Stimulated activated CD8-positive, alpha-beta memory T cell treated with anti-CD3 and anti-CD28 coated beads, Interleukin-4, amount 100 ng/mL, for 24 hours (primary cell): ENCODE measurements at places on chromosomes 1 and 21.
A peak's percentile ranks its signal among the peaks of the same experiment; 100 is the strongest.

DNA sequence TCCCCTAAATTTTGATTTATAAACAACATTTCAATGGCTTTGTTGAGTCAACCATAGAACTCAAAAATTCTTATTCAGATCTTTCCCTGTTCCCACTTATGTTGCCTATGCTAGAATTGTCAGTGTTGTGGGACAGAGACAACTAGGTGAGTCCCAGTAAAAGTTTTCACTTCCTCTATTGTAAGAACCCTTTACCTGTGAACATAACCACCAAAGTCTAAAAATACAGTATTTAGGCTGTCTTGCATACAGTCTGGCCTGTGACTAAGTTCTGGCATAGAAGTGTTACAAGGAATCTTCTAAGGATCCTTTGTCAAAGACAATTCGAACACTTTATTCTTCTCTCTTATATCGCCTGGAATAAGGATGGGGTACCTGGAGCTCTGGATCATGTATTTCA is 1047.9 kb upstream of the NCAM2 start:
- no peak for DNase-seq

DNA sequence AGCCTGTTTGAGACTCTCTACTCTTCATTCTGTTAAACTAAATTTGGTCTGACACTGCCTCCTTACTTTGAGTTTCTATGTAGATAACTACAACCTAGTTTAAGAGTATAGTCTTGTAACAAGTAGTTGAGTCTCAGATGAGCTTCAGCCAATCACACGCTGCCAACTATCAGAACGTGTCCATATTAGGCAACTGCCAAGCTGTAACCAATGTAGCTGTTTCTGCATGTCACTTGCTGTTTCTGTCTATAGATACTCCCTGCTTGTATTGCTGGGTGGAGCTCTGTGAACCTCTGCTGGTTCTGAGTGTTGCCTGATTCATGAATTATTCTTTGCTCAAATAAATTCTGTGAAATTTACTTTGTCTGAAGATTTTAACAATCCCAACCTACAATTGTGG is 452.6 kb upstream of the NR5A2 start:
- DNase-seq, result no peak

DNA sequence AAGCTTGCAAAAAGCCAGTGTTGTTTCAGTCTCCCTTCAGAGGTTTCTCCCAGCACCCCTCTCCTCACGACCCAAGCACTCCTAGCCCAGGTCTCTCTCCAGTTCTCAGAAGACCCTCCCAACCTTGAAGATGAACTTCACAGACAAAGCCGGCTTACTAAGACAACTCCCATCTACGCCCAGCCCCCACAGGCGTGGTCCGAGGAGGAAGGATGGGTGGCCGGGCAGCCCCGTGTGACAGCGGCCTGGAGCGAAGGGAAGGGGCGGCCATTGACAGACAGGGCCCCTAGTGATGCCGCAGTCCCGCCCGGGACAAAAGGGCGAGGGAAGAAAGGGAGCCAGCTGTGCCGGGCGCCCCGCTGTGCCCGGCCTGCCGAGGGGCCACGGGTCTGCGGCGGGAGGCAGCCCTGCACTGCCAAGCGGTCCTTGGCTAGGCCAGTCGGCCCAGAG is 6.9 kb downstream of the PAX7 start:
- DNase-seq, result no peak

- no peak for DNase-seq
Measured at GRCh38 chr1:207941665-207942064, 30.7 kb upstream of the CD34 start.

DNA sequence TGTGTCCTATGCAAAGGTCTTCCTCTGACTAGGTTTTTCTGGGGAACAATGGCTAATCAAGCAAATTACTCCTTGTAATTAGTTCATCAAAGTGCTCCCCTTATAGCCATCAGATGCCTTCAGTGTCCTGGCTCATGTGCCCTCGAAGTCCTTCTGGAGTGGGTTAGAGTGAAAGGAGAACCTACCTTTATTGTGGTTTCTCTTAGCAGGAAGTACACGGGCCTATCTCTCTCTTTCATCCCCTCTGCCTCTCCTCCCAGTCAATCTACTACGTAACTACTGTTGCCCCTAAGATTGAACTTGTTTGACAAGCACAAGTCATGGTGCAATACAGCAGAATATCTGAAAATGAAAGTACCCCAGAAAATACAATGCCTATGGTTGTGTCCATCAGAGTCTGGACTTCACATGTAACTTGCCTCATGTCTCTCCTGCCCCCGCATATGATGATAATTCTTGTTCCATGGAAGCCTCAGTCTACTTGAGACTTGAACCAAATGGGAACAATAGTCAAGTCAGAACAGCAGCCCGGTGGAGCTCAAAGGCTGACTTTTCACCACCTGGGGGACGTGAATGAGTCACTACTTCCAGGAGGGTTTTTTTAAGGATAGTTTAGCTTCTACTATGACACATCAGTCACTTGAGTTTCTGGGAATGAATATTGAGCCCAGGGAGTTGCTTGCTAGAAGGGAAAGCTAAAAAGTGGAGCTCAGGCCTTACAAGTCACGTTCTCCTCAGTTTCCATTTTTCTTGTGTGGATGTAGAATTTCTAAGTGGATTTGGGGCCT is 243.6 kb downstream of the TNR start:
- no peak for DNase-seq

- no peak for DNase-seq
Measured at GRCh38 chr21:31075848-31076247, 37.6 kb upstream of the KRTAP19-8 start.

DNA sequence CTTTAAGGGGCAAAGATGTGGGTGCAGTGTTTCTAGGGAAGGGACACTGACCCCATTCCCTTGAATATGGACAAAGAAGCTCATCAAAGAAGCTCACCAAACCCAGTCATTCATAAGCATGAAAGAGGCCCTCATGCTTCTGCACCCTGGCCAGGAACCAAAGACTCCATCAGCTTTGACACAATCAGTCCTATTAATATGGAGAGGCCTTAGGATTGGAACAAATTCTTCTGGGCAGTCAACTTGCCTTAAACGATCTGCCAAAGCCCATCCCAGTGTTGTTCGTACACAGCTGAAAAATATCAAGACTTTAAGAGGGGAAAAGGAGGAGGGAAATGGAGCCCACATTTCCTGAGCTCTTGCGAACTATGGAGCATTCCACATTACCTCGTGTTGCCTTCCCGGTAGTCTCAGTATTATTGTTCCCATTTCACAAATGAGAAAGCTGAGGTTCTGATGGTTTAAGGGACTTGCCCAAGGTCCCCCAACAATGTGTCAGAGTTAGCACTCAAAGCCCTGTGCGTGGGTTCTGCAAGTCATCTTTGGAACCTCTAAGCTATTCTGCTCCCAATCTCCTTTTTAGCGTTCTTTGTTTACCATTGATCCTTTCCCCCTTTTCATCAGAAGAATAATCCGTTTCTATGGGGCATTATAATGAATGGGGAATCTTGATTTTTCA is 161.9 kb downstream of the ZBTB18 start:
- DNase-seq, result no peak

- no peak for DNase-seq
Measured at GRCh38 chr1:243489158-243489527, 233.3 kb downstream of the SDCCAG8 start.

- DNase-seq, result no peak
Measured at GRCh38 chr1:97140611-97141010, 419.0 kb downstream of the PTBP2 start.

GRCh38 chr1:171983584-171983983 is 142.3 kb downstream of the DNM3 start:
- DNase-seq, result no peak

- no peak for DNase-seq
Measured at GRCh38 chr1:246297279-246298265, 209.5 kb downstream of the SMYD3 start.

GRCh38 chr1:83827741-83828140 is 171.2 kb downstream of the TTLL7 start:
- no peak for DNase-seq

DNA sequence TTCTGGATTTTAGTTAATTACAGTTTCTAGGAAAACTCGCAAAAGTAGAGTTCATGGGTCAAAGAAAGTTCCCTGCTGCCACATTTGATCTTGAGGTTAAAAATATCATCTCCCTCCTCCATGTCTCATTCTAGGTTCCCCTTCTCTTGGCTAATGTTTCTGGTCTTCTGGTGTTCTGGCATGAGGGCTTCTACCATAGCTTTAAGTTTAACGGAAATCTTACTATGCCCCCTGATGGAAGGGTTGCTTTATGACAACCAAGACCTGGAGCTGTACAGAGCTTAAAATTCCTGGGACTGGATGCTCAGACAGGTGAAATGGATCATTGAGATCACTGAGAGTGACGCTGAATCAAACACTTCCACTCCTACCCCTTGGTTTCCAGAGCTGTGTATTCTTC is 1881.7 kb downstream of the MRPL39 start:
- DNase-seq, result no peak

DNA sequence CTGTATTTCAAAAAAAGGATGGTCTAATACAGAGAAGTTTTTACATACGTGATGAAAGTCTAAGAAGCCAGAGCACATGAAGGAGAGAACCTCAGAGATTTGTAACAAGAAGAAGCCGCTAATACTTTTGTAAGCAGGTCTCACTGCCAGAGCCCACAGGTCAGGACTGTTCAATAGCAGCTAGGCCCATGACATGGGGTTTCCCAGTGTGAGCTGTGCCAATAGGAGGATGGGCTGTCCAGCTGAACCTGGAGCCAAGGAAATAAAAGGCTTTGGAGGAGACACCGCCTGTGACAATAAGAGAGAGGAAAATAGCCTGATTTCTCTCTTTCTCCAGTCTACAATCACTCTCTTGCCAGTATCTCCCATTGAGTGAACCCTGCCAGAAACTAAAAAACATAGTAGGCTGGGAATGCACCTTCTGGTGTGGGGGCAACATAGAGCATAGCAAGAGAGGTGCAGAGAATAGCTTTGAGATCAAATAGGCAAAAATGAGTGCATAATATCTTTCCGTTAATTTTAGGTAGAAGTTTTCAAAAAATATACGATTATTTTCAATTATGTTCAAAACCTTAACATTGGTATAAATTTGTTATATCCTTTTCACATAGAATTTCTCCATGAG is 360.3 kb downstream of the NEGR1 start:
- DNase-seq, result no peak

- DNase-seq, result peak; percentile 25
Measured at GRCh38 chr21:43269440-43269839, 100.6 kb downstream of the CRYAA start.

GRCh38 chr1:233983811-233984210 is 79.3 kb downstream of the SLC35F3 start:
- no peak for DNase-seq

DNA sequence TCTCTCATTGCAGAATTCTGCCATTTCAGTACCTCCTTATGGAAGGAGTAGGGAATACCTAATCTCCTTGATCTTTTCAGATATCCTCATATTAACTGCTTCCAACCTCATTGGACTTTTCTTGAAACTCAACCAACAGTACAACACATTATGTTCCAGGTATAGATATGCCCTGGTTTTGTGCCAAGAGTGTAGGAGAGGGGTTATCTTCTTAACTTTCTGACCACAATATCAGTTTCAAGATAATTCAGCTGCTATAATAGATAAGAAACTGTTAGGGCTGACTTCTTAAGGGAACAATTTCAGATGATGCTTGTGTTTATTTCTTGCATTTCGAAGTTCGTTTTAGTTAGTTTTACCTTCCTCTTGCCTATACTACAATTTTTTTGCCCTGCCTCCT is 2.1 kb upstream of the LPGAT1 start:
- no peak for DNase-seq

DNA sequence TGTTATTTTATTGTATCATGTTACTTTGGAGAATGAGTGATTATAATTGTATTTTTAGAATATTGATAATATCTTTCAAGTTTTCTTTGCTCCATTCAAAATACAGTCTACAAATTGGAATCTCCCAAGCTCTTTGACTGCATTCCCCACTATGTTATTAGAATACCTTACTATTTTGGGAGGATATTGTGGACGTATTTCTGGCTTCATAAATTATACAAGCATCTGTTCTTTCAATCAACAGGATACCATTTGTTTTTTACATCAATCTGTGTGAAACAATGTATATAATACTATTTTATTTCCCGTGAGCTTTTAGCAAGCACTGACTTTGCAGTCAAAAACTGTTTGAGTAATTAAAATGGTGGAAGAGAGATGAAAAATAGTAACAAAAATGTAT is 226.5 kb downstream of the PTPRC start:
- no peak for DNase-seq

GRCh38 chr1:232474826-232475225 is 155.1 kb downstream of the SIPA1L2 start:
- DNase-seq, result no peak

GRCh38 chr1:43783096-43783670 is 75.8 kb downstream of the ST3GAL3 start:
- no peak for DNase-seq

- peak; percentile 70 for DNase-seq
Measured at GRCh38 chr1:167066333-167067122, 23.6 kb downstream of the GPA33 start.

- no peak for DNase-seq
Measured at GRCh38 chr21:14358775-14359174, 24.2 kb downstream of the HSPA13 start.

GRCh38 chr1:4931486-4931885 is 277.1 kb downstream of the AJAP1 start:
- no peak for DNase-seq

- DNase-seq, result no peak
Measured at GRCh38 chr1:203340112-203340790, 10.7 kb downstream of the FMOD start.

DNA sequence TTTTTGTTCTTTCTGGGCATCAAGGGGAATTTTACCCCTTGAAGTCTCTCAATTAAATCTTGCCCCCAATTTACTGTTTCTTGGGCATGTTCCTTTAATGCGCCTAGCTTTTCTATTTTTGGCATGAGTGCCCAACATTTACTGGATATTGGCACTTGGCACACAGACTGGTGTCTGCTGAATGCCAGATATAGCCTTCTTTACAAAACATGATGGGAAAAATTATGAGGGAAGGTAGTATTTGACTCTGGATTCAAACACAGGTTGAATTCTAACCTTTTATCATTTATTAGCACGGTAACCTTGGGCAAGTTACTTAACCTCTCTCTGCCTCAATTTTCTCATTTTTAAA is 88.3 kb upstream of the GPR52 start:
- DNase-seq, result no peak

GRCh38 chr1:242522304-242522945 is 2.1 kb downstream of the PLD5 start:
- DNase-seq, result no peak
